ENCODE measurements at places on chromosomes 3 and 15.

- DNase-seq, result no peak
These were observed 132.2 kb downstream of the KLF13 start for GRCh38 chr15:31458596-31459399.

DNA sequence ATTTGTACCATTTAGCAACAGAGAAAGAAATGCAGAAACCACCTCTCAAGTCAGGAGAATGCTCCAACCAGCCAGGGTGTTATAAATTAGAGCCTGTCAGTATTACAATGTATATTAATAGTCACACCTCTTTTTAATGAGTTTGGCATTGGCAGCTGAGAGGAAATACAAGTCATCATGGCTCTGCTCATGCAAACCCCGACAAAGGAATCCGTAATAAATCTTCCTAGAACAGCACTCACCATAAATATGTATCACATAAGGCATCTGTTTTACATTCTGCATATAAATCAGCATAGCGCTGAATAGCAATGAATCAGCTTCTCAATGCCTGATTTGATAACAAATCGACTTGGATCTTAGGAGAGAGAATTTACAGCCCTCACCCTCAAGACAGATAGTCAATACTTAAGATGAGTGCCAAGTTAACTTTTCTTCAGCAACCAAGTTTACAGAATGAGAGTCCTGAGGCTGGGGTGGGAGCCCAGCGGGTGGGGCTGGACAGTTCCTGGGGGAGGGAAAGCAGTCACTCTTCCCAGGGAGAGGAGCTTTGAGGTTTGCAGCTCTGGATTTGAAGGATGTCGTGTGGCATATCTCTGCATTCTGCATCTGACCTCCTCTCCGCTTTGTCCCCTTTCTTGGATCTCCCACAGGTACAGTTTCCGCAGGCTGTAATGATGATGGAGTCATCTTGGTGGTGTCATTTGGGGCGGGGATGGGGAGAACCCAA is 1034.4 kb upstream of the NR2F2 start:
- no peak for DNase-seq

DNA sequence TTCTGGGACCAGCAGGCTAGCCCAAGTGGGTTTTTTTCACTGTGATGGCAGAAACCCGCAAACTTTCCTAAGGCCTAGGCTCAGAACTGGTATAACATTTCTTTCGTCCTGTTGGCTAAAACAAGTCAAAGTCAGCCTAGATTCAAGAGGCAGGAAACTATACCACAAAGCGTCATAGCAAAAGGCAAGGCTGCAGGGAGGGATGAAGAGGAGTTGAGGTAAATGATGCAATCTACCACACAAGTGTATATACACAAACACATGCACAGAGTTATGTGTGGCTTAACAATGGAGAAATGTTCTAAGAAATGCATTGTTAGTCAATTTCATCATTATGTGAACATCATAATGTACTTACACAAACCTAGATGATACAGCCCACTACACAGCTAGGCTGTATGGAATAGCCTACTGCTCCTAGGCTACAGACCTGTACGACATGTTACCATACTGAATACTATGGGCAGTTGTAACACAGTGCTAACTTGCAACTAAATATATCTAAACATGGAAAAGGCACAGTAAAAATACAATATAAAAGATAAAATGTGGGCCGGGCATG is 225.6 kb downstream of the TBL1XR1 start:
- DNase-seq, result no peak

GRCh38 chr15:55909036-55909811 is 84.2 kb downstream of the NEDD4 start:
- no peak for DNase-seq

DNA sequence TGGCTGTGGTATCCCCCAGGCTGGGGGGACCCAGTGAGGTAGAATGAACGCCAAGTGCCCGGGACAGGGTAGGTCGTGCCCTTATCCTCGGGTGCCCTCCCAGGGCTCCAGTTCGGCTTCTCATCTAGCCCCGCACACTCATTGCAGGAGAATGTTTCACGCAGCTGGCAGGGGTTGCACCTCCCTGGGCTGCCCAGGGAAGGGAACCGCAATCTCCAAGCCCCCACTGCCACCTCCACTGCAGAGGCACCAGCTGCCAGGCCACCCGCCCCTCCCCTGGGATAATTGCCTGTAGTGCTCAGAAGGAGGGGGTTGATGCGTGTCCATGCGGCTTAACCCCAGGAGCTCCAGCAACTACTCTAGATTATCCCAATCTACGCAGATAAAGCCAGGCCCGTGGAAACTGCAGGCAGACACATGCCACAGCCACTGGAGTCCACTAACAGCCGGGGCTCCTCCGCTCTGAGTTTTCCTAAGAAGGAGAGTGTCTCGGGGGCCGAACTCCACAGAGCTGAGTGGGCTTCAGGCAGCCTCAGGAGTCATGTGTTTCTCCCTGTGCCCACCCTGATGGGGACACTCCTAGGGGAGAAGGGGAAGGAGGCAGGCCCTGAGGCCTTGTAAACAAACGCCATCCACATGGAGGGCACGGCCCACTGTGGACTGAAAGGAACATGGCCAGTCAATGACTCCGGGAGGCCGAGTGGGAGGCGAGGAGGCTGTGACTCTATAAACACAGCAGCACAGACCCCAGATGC is 137.2 kb upstream of the IQSEC1 start:
- no peak for DNase-seq

DNA sequence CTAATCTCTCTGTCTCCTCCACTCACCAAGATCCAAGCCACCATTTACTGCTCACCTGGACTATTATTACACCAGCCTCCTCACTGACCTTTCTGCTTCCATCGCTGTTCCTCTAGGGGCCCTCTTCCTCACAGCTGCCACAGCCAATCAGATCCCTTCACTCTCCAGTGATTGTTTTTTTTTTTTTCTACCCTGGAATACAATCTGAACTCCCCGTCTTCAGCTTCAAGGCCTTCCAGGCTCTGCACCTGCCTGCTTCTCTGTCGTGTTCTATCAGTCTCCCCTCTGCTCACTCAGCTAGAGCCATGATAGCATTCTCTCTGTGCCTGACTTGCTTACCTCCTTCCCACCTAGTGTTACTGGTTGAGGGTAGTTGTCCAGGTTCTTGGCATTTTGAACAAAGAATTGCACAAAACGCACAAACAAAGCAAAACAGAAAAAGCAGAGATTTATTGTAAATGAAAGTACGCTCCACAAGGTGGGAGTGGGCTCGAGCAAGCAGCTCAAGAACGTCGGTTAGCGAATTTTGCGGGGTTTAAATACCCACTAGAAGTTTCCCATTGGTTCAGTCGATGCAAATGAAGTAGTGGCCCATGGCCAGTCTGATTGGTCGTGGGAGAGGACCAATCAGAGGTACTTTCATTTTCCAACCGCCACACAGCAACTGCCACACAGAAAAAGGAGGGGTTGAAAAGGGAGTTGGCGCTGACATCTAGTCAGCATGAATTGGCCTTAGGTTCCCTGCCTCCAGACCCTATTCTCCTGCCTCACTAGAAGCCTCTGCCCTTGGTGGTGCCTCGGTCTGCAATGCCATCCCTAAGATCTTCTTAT is 188.9 kb downstream of the TLE3 start:
- DNase-seq, result no peak

GRCh38 chr3:52983336-52983807 is 62.5 kb downstream of the SFMBT1 start:
- no peak for DNase-seq

GRCh38 chr15:68594533-68595259 is 15.9 kb downstream of the CORO2B start:
- no peak for DNase-seq

DNA sequence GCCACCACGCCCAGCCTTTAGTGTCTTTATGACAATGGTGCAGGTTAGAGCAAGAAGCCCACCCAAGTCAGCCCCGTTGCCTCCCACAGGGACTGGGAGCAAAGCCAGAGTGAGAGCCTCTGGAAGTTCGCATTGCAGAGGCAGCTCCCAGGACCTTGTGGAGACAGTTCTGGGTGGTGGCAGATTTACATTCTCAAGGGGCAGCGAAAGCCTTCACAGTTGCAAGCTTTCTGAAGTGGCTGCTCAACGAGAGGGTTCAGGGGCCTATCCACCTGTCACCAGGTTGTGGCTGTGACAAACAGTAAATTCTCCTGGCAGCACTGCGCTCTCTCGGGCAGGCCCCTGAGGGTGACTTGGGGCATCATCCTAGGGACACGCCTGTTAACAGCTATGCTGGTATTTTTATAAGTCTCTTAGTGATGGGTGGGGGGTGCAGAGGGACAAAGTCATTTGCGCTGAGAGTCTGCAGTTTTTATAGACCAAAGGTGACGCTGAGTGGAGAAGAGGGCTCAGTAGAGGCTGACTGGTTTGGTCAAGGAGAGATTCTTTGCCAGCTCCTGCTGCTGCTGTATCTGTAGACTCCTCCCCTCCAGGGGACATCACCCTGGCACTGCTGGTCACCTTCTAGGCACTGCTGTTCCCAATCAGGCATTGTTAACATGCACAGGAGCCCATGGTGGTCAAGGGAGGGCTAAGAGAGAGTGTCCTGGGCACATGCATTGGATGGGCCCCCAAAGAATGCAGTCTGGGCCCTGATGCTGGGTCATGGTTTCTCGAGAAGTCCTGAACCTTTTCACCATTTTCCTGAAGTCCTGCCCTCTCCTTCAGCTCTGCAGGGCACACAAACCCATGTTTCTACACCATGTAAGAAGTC is 57.5 kb upstream of the KLF13 start:
- no peak for DNase-seq

- no peak for DNase-seq
These were observed 75.1 kb downstream of the GRM7 start for GRCh38 chr3:6935970-6936369.

DNA sequence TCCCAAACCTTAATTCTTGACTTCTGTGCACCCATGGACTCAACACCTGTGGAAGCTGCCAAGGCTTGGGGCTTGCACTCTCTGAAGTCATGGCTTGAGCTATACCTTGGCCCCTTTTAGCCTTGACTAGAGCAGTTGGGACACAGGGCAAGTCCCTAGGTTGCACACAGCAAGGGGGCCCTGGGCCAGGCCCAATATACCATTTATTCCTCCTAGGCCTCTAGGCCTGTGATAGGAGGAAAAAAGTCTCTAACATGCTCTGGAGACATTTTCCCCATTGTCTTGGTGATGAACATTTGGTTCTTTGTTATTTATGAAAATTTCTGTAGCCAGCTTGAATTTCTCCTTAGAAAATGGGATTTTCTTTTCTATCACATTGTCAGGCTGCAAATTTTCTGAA is 186.1 kb downstream of the SEMA6D start:
- DNase-seq, result no peak

DNA sequence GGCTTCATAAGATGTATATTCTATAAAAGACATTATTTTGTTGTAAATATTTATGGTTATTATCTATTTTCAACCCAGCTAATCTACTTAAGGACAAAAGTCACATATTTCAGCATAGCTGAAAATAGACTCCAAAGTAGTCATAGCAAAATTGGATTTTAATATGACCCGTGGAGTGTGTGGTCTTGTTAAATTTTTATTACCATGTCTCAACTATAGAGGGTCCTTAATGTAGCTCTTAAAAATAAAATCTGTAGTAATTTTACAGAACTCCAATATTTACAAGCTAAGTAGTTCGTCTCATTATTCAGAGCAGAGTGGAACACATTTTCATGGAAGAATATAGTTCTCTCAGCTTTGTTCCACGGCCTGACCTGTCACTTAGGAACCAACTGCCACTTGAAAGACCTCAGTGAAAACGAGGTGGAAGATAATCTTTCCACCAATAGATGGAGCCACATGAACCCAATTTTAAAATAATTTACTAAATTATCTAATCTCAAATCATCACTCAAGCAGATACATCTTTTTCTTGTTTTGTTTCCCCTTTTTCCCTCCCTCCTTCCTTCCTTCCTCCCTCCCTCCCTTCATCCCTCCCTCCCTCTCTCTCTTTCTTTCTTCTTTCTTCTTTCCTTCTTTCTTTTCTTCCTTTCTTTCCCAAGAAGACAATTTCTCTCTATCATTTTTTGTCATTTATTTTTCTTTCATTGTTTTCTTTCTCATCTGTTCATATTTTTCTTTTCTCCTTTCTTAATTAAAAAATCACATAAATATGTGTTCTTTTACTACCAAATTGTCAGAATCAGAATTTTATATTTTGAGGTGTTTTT is 97.2 kb downstream of the CLDN1 start:
- DNase-seq, result no peak

- no peak for DNase-seq
These were observed 294.0 kb downstream of the UBE2E2 start for GRCh38 chr3:23497156-23497555.

GRCh38 chr3:40951636-40952035 is 247.7 kb upstream of the CTNNB1 start:
- DNase-seq, result no peak

GRCh38 chr3:132265488-132265887 is 51.7 kb upstream of the ACP3 start:
- no peak for DNase-seq

- DNase-seq, result no peak
These were observed 1.8 kb upstream of the NAALADL2 start for GRCh38 chr3:174857301-174857700.

DNA sequence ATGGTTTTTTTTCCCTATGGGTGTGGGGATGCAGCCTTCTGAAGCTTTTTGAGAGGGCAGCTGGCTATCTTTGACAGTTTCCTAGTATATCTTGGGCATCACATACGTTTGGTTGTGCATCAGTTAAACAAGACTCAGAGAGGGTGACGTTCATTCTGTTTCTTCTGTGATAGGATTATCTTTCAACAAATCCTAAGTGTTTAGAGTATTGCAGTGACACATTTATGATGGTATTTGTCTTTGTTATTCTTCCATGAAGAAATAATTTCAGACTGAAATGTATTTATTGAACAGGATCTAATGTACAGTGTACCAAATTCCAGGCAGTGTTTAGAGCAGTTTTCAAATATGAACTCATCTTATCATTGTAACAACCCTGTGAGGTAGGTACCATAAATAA is 114.4 kb downstream of the PLCL2 start:
- no peak for DNase-seq

GRCh38 chr3:46640927-46641326 is 28.6 kb downstream of the FAM240A start:
- no peak for DNase-seq

GRCh38 chr15:40466426-40467260 is 4.1 kb upstream of the CHST14 start:
- no peak for DNase-seq

- DNase-seq, result no peak
These were observed 71.4 kb downstream of the SEMA6D start for GRCh38 chr15:47788685-47789084.

DNA sequence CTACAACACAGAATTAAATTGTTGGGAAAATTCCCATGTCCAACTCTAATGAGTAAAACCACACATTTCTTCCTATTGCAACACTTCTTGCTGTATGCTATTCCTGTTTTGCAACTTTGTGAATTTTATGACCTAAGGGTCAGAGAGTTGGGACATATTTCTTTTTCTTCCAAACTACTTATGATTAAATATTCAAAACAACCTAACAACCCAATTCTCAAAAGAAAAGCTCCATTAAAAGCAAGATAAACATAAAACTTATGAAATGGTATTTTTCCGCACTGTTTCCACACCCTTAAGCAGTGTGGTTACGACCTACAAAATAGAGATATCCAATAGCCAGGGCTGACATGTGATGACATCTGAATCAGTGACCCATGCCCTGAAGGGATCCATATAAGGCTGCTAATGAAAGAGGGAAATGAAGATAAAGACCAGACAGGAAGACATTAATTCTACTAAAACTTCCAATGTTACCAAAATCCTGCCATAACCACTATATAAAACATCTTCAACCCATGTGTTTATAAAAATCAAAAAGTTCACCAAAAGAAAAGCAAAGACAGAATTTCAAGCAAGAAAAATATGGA is 45.6 kb downstream of the DMXL2 start:
- no peak for DNase-seq
